Activated CD4-positive, alpha-beta T cell treated with anti-CD3 and anti-CD28 coated beads, Interleukin-2, amount 50 U/mL, for 48 hours (primary cell): ENCODE measurements at places on chromosomes 7 and 10.

- no peak for DNase-seq
These were observed 98.1 kb downstream of the TCF7L2 start for GRCh38 chr10:113047963-113048781.

DNA sequence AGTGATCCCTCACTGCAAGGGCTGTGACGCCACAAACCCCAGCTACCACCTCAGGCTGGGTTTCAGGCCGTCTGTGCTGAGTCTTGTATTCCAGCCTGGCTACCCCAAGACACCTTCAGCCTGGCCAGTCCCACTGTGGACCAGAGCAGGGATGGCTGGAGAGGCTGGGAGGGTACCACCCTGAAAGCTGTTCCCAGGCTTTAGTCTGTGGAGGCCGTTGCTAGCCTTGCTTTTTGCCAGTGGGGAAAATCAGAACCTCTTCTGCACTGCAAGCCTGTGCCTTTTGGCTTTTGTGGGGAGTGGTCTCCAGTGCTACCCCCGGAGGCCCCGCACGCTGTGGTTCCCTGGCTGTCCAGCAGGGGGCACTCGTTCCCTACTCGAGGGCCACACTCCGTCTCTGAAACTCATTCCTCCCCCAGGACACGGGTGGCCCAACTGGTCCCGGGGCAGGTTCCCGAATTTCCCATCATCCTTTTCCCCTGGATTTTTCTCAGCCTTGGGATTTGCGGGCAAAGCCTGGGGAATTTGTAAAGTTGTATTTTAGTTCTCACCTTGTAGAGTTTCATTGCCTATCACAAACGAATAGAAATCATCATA lies 128.4 kb upstream of the BTBD16 start:
- DNase-seq: peak; percentile 49

DNA sequence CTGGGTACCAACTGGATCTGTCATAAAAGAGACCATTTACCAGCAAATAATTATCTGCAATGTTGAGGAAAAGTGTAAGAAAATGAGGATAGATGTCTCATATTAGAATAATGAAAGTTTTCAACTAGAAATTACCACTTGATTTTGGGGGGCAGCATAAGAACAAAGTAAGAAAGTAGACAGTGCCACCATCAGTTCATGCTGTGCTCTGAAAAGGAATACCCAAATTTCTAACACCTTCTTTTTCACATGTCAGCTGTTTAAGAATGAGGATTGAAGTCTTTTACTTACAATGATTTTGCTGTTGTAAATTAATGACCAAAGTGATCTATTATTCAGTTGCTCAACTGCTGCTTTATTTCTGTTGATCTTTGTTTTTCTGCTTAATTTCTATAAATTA lies 578.3 kb downstream of the ETV1 start:
- no peak for DNase-seq

DNA sequence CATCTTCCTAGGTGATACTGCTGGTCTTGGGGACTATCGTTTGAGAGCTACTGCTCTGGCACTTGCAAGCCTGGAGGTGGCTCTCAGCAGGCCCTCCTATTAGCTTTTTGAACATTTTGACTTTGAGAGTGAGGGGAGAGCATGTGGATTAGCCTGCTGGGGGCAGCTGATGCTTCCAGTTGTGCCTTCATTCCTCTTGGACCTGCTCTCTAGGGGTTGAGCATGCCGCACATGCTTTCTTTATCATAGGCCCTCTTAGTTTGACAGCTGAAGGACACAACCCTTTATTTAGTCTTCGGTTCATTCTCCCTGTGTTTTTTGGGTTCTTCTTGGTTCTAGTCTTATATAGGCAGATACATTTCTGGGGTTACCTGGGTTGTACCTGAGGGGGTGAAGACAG lies 132.1 kb downstream of the GALNT17 start:
- no peak for DNase-seq

- DNase-seq: no peak
These were observed 80.3 kb upstream of the RHOBTB1 start for GRCh38 chr10:61024151-61024855.
